ENCODE measurements at places on chromosomes 6 and 20.

DNA sequence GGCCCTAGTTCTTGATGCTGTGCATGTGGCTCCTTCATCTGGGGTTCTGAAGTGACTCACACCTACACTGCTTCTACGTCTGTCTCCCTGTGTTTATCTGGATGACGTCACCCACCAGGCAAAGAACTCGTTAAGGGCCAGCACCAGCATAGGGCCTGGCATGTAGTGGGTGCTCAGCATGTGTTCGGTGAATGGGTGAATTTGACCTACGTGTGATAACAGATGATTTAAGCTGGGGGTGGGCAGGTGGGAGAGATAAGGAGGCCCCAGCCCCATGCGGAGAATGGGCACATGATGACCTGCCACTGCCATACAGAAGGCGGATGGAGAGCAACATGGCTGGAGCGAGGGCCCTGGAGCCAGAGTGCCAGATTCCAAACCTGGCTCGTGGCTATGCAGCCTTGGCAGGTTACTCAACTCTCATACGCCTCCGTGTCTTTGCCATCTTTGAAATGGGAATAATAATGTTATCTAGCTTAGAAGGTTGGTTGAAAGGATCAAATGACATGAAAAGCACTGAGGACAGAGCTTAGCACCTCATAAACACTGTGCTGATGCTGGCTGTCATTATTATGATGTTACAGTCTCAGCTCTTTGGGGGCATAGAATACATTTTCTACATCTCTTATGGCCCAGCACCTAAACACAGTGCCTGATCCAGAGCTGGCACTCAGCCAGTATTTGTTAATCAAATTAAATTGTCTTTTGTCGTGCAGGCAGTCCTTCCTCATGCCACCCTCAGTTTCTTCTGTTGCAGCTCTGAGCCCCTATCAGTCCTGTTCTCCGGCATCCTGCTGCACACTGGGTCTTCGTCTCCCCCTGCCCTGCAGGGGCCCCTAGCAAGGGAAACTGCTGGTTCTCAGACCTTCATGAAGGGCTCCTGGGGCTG lies 39.6 kb downstream of the VEGFA start:
- DNase-seq, result no peak

DNA sequence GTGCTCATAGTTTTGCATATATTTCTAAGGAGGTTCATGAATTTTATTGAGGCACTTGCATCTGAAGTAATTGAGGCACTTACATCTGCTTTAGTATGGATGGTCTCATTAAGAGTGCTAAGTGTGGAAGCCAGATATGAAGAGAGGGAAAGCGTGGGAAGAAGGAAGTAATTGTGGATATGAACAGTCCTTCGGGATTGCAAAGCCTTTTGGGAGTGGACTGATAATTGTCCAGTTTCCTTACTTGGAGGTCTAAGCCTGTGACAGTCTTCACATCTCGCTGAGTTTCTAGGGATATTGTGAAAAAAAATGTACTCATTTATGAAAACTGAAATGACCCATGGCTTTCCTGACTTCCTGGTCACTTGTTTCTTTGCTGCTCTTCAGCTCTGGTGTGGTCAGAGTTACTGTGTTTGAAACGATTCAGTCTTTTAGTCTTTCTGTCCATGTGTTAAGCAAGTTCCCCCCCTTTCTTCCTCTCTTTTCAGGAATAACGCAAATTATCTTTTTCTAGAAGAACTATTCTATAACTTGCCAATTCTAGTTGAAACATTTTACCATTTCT lies 137.3 kb downstream of the ZFAND3 start:
- DNase-seq, result no peak

GRCh38 chr6:45642331-45643125 lies 264.8 kb upstream of the SUPT3H start:
- no peak for DNase-seq

GRCh38 chr6:57141451-57142177 lies 30.5 kb upstream of the BAG2 start:
- no peak for DNase-seq

GRCh38 chr20:10157549-10157948 lies 61.1 kb upstream of the SNAP25 start:
- DNase-seq, result no peak

GRCh38 chr6:151948002-151948743 lies 140.7 kb downstream of the ESR1 start:
- no peak for DNase-seq

- no peak for DNase-seq
Observed at GRCh38 chr6:56995347-56995902, 40.5 kb downstream of the BEND6 start.

DNA sequence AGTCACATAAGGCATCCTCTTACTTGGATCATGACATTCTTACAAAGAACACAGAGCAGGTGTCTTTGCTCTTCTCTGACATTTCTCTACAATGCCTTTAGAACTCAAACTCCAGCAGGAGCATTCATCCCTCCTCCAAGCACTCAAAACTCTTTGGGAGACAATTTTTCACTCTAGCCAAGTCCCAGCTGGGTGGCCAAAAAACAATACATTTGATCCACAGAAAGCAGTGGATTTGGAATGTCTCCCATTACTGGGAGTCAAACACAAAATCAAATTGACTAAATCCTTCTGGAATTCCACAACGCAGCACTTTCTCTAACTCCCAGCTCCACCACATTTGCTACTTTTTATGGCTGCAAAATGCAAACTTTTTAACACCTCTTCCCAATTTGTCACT lies 108.6 kb upstream of the VGLL2 start:
- DNase-seq, result no peak

GRCh38 chr6:113558966-113559365 lies 298.2 kb upstream of the MARCKS start:
- no peak for DNase-seq

DNA sequence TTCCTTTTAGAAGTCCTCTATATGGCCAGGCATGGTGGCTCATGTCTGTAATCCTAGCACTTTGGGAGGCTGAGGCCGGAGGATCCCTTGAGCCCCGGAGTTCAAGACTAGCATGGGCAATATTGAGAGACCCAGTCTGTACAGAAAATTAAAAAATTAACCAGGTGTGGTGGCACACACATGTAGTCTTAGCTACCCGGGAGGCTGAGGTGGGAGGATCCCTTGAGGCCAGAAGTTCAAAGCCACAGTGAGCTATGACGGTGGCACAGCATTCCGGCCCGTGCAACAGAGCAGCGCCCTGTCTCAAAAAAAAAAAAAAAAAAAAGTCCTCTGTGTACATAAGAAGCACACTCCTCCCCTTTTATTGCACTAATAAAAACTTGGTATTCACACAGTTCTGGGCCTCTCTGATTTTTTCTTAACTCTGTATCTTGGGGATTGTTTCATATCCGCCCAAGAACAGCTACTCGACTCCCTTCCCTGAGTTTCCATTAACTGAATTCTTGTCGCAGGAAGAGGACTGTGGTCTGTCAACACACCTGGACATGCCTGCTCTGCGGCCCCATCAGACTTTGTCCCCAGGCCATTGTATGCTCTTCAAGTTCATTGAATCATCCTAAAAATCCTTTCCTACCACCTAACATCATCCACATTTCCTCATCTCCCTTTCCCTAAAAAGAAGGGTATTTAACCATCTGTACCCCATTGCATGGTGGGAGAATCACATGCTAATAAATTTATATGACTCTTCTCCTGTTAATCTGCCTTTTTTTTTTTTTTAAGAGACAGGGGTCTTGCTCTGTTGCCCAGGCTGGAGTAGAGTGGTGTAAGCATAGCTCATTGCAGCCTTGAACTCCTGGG lies 25.9 kb upstream of the PPP1R3G start:
- DNase-seq, result no peak

DNA sequence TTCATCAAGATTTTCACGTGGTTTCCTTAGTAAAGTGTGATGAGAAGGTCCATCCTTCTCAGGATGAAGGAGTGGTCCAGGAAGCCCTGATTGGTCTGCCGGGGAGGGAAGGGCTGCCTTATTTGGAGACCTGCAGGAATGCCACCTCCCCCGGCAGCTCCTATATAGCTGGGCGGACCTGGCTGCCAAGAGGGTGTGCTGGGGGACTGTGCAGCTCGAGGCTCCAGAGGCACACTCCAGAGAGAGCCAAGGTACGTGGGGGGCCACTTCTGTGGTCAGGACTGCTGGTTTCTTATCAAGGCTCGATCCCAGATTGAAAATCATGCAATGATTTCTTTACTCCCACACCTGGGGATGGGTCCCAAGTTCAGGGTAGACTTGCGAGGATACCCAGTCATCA lies at the start of gene PRND:
PRND (plus strand) TSS at position 191 of the 400 bp plus-strand sequence. CDS start 2,643 bp downstream, outside the sequence.
- no peak for DNase-seq

GRCh38 chr6:125190667-125191066 lies 37.1 kb downstream of the TPD52L1 start:
- DNase-seq, result no peak

DNA sequence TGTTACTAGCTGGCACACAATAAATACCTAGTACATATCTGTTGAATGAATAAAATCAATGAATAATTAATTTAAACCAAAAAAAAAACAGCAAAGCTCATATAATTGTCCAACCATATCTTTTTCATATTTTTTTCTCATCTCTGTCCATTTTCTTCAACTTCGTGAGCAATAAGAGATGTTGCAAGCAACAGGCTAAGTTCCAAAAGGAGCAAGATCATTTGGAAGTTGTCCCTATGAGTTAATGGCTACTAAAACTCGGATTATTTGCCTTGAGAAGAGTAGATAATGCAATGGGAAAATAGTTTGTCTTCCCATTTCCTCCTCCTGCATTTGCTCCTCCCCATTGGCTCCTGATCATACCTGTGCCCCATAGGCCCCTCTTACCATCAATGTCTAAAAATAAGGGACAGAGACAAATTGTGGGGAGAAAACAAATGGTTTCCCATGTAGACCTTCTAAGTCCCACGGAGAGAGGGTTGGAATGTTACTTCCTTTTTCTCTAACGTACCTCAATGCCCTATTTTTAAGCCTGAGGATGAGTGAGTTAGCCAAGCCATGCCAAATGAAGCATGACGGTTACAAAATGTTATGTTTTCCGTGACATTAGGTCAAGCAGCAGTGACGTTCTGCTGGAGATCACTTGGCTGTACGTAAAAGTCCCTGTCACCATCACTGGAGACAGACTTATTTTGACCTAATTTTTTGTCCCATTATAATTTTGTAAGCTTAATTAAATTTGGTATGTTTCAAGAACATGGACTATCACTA lies 217.3 kb upstream of the PREP start:
- no peak for DNase-seq

- no peak for DNase-seq
Observed at GRCh38 chr6:129498950-129499842, 210.8 kb downstream of the ARHGAP18 start.

- no peak for DNase-seq
Observed at GRCh38 chr6:132122176-132122575, 171.0 kb upstream of the CCN2 start.

DNA sequence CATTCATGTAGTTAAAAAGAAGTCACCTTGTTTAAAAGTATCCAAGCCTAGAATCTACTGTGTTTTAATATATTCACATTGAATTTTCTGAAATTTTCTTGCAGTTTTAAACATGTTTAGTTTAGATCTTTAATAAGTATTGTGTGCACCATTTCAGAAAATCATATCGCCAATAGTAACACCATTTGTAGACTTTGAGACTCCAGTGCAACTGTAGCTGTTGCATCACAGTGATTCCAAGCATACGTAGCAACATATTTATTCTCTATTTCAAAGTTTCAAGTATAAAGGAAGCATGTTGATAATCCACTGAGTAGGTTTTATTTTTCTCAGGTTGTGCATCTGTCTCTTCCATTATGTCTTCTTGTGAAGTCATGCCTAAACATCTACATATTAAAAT lies 46.4 kb downstream of the HMGN3 start:
- DNase-seq, result no peak

DNA sequence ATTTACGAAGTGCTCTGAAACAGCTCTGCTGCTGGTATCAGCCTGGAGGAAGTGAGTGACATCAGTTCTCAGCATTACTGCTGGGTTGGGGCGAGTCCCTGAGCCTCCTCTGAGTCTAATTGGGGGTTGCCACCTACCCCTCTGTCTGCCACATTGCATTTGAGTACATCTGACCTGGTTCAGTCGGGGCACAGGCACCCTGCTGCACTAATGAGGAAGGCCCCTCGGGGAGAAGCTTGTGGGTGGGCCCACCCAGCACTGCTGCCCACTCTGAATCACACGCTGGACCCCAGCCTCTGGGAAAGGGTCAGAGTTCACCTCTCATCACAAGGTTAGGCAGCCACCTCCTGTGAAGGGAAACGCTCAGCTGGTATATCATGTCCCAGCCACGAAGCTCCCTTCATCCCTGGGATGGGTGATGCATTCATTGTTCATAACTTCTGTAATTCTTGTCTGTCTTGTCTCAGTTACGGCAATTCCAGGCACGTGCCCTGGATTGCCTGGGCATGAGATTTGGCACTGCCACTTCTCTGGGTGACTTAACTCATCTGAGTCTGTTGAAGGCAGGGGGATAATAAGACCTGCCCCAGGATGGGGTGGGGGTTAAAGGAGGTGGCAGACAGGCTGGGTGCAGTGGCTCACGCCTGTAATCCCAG lies 13.3 kb downstream of the DNMT3B start:
- DNase-seq, result no peak

GRCh38 chr6:163834226-163834970 lies 419.9 kb downstream of the QKI start:
- no peak for DNase-seq

- no peak for DNase-seq
Observed at GRCh38 chr6:166904101-166904746, 52.1 kb downstream of the RNASET2 start.

DNA sequence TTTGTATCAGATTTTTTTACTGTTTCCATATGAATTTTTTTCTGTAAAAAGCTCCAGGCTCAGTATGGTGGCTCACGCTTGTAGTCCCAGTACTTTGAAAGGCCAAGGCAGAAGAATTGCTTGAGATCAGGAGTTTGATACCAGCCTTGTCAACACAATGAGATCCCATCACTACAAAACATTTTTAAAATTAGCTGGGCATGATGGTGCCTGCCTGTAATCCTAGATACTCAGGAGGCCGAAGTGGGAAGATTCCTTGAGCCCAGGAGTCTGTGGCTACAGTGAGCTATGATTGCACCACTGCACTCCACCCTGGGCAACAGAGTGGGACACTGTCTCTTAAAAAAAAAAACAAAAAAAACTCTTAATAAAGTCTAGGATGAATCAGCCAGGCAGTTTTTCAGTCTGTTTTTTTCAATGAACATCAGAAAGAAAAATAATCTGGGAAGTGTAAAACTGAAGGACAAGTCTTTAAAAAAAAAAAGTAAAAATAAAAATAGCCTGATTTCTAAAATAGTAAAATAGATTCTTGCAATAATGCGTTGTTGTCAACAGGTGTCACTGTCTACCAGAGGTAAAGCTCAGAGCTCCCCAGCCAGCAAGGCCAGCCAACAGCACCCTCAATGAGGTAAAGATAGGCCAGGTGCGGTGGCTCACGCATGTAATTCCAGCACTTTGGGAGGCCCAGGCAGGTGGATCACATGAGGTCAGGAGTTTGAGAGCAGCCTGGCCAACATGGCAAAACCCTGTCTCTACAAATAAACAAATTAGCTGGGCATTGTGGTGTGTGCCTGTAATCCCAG lies 9.3 kb upstream of the ATG5 start:
- no peak for DNase-seq

DNA sequence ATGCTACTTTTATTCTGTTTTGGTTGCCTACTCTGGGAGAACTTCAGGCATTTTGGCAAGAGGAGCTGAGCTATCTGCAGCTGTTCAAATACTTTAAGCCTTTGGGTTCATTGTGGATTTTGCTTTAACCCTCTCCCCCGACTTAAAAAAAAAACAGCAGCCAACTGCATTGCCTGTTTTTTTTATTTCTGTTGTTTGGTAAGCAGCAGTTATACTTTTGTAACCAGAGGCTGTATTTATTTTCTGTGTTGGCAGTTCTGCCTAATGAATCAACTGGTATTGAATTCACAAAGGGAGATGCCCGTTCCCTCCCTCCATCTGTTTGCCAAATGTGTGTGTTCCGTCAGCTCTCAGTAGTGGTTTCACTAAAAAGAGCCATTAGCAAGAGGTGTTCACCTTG lies 484.0 kb downstream of the UTRN start:
- DNase-seq, result no peak

GRCh38 chr6:37204014-37204751 lies 34.2 kb downstream of the PIM1 start:
- DNase-seq, result no peak
